ENCODE measurements at places on chromosomes 5 and 9.

DNA sequence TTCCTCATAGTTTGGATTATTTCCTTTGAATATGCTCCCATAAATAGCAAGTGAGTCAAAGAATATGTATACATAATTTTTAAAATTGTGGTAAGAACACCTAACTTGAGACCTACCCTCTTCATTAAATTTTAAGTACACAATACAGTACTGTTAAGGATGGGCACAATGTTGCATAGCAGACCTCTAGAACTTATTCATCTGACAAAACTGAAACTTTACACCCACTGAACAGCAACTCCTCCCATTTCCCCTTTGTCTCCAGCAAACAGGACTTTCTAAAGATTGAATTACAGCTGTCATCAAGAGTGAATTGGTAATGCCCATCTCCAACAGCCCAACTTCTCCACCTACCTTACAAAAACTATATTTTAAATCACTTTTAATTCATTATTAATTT lies 388.9 kb downstream of the HTR1A start:
- DNase-seq, result no peak

- DNase-seq, result no peak
These were observed 25.6 kb upstream of the VLDLR start for GRCh38 chr9:2595973-2596372.

GRCh38 chr5:43061352-43062075 lies 21.4 kb upstream of the ANXA2R start:
- DNase-seq, result no peak

DNA sequence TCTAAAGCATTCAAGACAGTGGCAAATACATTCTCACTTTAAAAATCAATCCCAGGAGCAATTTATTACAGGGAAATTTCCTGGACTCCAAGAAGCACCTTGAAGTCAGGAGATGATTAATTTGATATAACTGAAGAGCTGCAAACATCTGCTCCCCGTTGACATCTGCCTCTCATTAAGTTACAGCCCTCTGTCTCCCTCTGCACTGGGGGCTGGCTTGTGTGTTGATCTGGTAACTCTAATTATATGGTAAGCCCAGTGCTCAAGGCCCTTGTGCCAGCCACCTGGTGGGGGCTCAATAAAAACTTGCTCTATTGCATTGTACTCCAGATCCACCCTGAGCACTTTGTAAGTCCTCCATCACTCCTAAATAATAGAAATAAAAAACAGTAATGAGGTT lies 131.1 kb upstream of the ZNF462 start:
- no peak for DNase-seq

GRCh38 chr9:93187047-93187446 lies 3.1 kb downstream of the WNK2 start:
- no peak for DNase-seq

GRCh38 chr5:108251350-108251749 lies 130.5 kb downstream of the FBXL17 start:
- no peak for DNase-seq

DNA sequence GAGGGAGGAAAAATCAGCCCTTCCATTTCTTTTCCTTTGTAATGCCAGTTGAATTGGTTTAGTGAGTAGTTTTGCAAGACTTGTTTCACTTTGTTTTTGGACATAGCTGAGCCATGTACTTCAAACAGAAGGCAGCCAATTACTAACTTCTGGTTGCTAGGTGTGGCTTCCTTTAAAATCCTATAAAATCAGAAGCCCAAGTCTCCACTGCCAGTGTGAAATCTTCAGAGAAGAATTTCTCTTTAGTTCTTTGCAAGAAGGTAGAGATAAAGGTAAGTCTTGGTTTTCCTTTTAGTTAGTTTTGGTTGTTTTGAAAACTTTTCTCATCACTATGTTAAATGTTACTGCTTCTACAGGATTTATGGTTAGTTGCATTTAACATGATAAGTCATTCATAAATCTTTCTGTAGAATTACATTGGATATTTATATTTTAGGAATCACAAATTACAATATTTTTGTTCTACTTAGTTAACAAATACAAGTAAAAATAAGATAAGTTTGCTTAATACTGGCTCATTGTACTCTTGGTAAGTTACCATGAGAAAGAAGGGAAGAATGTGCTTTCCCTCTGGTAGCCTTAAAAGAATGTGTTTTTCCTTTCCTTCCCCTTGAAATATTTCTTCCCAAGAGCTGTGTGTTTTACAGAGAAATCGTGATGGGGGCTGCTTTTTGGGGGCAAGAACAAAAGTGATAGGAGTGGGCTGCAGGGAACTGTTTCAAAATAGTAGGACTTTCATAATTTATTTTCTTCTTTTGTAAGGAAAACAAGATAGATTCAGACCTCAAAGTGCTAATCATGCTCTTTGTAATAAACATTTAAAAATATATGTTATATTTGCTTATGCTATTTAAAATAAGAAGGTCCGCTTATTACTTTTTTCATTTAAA lies at the start of gene ANXA1:
TSS of gene ANXA1 (plus strand) at position 213 of the 890 bp plus-strand sequence. CDS start 6,671 bp downstream, outside the sequence.
- no peak for DNase-seq

- DNase-seq, result no peak
These were observed 76.2 kb upstream of the ZFAND5 start for GRCh38 chr9:72440992-72441847.

DNA sequence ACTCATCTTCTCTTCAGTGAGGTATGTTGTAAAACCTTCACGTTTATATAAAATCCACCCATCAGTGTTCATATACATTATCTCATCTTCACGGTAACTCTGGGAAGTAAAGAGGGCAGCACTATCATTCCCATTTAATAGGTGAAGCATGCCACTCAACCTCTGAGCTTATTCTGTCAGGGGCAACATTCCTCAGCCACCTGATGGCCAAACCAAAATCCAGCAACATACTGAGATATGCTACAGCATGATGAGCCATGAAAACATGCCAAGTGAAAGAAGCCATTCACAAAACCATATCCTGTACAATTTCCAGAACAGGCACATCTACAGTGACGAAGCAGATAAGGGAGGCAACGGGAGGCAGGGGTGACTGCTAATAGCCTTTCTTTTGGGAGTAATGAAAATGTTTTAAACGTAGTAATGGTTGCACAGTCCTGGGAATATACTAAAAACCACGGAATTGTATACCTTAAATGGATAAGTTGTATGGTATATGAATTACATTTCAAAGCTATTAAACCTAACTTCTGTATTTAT lies 167.4 kb downstream of the TSSK1B start:
- no peak for DNase-seq

DNA sequence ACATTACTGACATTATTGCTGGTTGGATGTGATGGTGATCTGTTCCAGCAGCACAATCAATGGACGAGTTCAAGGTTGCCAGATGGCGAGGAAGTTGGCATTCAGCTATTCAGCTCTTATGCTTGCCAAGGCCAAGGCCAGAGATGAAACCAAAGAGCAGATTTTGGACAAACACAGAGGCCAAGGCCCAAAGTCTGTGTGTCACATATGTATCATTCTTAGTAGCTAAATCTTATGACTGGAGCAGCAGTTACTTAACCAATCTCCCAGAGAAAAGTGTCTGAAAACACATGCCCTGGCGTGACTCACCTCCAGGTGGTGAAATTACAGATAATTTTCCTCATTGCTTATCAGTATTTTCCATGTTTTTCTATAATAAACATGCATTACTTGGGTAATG lies 189.0 kb upstream of the EGFLAM start:
- no peak for DNase-seq

DNA sequence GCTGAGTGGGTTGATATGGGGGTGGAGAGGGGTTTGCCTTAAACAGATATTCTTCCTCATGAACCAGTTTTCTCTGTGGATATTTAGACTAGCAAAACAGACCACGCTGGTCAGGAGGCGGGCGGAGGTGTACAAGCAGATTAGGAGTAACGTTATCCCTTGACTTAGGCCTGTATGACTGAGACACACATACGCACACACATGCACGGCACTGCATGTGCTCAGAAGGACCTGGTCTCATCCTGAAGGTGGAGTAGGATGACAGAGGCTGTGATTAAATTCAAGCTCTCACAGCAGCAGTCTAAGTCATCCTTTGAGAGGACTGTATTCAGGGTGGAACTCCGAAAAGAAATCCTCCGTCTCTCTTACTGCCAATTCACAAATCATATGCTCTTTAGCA lies 209.7 kb downstream of the DIRAS2 start:
- DNase-seq, result no peak

DNA sequence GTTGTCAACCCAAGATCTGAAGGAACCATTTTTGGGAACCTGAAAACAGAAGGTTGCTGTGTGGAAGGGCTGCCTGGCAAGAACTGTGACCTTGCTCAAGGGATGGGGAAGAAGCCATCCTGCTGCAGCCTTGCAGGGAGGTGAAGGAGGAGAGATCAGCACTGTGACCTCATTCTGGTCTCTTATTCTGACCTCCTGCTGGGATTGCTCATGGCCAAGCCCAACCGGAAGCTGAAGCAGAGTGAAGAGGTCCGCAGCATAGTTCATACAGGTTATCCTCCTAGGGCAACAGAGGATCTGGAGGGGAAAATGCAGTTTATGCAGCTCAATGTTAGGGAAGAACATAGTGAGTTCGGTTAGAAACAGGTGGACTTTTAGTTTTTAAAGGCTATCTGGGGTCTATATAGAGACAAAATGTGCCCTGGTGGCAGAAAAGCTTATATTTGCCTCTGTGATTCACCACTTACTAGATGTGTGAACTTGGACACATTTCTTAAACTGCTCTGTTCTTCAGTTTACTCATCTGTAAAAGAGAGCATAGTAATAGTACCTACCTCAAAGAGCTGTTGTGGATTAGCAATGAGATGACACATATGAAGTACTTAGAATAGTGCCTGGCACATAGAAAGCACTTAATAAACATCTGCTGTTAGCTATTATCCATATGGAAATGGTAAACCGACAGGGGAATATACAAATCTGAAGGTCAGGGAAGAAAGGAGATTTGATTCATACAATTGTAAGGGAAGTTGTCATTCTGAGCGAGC lies 57.9 kb upstream of the BNC2 start:
- no peak for DNase-seq

- no peak for DNase-seq
These were observed 2.4 kb upstream of the TERT start for GRCh38 chr5:1297243-1297642.

GRCh38 chr9:35960039-35960655 lies 2.2 kb upstream of the OR2S2 start:
- no peak for DNase-seq

- DNase-seq, result no peak
These were observed 27.7 kb downstream of the PTCD2 start for GRCh38 chr5:72347801-72348308.

GRCh38 chr9:126448865-126449577 lies 122.4 kb downstream of the MVB12B start:
- no peak for DNase-seq
